GM12892 (cell line): ENCODE measurements at places on chromosomes 2 and 18.

- DNase-seq: no peak
These were observed 98.8 kb upstream of the MMADHC start for GRCh38 chr2:149686136-149687051.

DNA sequence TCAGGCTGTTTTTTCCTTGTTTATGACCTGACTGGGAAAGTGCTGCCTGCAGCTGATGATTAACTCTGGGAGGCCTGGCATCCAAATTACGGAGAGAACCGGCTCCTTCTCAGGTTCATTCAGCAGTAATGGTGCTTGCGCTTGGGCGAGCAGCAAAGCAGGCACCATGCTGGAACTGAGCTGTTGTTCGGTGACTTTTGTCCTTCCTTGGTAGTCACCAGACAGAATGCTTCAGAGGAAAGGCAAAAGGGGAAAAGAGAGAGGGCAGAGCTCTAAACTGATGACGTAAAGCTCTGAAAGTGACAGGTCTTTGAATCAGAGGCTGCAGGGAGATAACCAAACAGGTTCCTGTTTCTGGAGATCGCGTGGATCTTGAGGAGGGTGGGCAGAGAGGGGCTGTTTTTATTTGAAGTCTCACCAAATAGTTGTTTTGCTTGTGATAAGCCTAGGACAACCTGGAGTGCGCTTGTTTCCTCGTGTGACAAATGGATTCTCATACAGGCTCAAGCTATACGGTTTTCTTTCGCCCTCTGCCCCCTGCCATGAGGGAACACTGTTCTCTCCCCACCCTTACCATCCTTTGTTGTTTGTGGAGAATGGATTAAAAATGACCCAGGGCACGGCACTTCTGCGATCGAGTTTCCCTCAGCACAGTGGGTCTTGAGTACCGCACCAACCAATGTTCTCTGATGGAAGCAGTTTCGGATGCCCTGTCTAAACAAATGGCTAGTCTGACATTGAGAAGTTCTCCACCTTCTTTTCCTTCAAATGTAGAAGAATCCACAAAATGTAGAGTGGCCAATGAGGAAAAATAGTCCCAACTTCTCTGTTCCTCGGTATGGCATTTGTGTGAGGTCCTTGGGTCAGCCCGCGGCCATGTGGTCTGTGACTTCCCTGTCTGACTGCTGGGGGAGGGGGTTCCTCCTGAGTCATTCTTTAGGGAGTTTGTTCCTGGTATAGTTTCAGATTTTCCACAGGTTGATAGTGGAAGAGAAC lies 1.3 kb downstream of the RASGRP3 start:
- no peak for DNase-seq

GRCh38 chr2:46870051-46870839 lies 45.4 kb downstream of the MCFD2 start:
- DNase-seq: no peak

- DNase-seq: no peak
These were observed 280.4 kb downstream of the C1D start for GRCh38 chr2:67782443-67782842.

- DNase-seq: no peak
These were observed 45.6 kb upstream of the ARHGAP15 start for GRCh38 chr2:143083636-143084035.

DNA sequence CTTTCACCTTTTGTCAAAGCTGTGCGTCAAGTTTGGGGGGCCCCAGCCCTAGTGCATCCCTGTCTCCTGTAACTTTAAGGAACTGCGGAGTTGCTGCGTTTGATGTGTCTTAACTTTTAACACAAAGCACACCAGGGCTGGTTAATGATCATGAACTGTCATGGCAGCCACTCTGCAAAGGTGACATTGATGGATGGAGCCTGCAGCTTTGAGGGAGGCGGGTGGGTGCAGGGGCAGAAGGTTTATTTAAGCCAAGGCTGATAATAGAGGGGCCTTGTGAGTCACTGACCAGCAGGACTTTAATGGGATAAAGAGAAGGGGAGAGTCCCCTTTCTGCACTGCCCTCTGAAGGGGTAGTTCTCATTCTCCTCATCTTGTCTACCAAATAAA lies 190.2 kb upstream of the GATA6 start:
- DNase-seq: no peak

GRCh38 chr2:190271783-190272456 lies 47.7 kb downstream of the HIBCH start:
- no peak for DNase-seq

DNA sequence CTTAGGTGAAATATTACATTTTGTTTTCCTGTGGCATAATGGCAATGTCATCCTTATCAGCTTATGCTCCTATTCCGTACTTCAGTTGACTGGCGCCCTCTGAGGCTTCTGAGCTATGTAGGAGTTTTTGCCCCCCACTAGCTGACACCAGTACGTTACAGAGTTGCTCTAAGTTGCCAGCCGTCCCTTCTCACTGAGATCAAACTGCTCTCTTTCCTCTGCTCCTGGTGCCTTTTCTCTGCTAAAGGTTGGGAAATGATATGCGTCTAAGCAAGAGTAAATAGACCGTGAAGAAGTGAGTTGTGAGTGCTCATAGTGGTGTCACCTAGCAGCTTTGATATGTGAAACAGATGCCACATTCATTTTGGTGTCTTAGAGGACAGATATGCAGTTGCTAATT lies 99.2 kb downstream of the RAPGEF4 start:
- DNase-seq: no peak

DNA sequence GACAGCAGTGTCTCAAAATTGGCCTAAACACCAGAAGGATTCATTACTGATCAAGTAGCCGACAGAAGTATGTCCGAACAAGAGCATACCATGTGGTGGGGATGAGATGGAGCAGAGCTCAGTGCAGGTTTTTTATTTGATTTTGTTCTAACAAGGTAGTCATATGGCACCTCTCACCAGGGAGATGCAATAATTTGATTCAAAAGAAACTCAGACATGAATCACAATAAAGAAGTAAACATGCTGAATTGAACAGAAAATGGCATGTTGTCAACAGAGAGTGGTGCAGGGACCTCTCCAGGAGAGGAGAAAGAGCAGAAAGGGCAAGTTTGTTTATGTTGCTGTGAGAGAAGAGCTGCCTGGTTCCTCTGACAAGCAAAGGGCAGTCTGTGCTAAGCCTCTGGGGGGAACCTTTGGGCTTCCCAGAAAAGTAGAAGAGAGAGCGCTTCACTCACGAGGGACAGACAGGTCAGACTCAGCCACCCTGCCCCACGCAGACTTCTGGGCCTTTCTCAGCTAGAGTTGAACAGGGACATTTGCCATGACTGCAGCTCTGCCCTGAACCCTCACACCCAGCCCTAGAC lies 351.3 kb upstream of the RAB12 start:
- DNase-seq: no peak

DNA sequence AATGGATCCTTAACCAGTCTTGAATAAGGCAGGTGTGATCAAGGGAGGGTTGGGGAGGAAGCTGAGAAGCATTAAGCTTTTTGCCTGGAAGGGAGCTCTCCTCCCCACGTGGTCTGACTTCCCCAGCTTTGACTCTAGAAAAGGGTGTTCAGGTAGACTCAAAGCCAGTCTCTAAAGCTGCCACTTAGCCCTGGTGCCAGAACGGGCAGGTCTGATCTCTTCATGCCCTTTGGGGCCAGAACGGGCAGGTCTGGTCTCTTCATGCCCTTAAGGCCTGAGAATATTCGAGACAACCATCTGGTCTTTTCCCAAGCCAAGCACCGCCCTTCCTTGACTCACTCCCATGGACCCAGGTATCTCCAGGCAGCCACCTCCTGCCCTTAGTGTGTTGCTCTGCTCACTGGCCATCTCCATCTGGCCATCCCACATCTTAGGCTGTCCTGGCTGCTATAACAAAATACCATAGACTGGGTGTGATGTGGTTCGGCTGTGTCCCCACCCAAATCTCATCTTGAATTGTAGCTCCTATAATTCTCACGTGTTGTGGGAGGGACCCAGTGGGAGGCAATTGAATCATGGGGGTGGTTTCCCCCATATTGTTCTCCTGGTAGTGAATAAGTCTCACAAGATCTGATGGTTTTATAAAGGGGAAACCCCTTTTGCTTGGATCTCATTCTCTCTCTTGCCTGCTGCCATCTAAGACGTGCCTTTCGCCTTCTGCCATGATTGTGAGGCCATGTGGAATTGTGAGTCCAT lies 59.4 kb downstream of the SNORC start:
- no peak for DNase-seq
